A172 (cell line): ENCODE measurements at places on chromosomes 2 and 18. TPM values are rescaled to one million over a fixed set of nuclear protein-coding genes. Genes with fewer than 3 reads are reported as not detected.

ACMSD gene
- not detected in 2 replicates for total RNA-seq

STPG4 gene
- 0.62 and 4.4 TPM in 2 replicates for total RNA-seq

MERTK gene
- 0.10 and 0.62 TPM in 2 replicates for total RNA-seq

GPR55 gene
- total RNA-seq = 0.24 TPM in 1 of 2 replicates, not detected in the other

KLHL30 gene
- total RNA-seq = 6.3 and 7.4 TPM in 2 replicates

GMCL1 gene
- 15.7 and 20.0 TPM in 2 replicates for total RNA-seq

NIFK gene
- total RNA-seq = 83.4 and 147 TPM in 2 replicates

DNA sequence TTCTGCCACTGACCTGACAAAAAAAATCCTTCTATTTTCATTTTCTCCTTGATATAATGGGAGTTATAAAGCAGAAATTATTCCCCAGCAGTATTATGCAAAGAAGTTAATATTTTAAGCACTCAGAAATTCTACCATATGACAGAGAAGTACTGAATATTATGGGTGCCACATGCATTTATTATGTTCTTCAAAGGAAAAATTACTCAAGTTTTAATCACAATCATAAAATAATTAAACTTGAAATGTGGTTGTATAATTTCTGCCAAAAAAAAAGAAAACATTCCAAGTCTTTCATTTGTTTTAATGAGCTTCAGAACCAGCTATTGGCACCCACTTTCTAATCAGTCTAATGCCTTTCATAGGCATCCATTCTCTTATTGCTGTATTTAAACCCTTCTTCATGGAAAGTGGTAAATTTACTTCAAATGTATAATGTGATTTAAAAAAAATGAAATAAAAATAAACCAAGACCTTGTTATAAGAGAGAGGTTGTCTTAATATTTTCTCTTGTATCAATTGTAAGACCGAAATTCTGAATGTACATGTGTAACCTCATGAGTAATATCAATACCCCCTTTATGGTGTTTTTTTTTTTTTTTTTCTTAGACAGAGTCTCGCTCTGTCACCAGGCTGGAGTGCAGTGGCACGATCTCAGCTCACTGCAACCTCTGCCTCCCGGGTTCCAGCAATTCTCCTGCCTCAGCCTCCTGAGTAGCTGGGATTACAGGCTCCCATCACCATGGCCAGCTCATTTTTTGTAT lies 302.3 kb downstream of the IRS1 start:
- no peak for DNase-seq

DNA sequence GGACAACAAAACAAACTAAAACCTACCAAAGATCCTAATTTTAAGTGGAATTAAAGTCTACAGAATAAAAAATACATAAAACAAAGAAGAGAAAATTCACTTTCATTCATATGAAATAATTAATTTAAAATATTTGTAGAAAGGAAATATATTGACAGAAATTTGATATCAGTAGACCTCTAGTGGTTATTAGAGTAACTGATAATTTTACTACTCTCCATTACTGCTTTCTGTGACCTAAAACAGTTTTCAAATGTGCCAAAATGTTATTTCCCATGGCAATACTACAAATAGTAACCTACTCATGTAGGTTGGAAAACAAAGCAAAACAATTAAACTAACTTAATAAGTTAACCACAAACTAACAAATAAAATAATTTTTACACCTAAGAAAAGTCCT lies 147.1 kb downstream of the NOL4 start:
- no peak for DNase-seq

DNA sequence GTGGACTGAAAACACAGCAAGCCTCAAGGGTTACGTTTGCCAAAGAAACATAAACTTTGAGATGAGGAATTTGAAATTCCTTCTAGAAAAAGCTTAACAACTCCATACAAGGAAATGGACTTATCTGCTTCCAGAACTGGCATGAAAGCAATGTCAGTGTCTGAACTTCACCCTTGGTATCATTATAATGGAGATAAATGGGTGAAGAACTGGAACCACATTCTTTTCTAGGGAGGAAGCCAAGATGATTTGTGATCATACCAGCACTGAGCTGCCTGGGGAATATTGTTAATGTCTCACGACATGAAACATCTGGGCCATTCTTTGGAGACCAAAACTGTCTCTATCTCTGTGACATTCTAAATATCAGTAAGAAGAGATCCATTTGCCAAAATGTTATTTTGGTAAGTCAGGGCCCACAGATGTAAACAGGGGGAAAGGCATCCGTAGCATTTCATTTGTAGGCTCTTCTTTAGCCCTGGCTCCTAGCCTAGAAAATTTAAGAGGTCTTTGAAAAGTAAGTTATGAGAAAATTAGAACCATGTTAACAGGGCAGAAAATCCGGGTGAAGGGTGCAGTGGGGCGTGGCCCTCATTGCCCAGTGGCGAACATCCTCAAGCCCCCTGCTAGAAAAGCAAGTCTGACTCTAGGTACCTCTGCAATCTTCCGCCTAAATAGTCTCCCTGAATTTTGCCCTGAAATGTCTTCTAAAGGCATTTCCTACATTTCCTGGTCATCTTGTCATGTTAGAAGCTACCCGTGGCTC lies 295.3 kb upstream of the EPAS1 start:
- DNase-seq = no peak

DNA sequence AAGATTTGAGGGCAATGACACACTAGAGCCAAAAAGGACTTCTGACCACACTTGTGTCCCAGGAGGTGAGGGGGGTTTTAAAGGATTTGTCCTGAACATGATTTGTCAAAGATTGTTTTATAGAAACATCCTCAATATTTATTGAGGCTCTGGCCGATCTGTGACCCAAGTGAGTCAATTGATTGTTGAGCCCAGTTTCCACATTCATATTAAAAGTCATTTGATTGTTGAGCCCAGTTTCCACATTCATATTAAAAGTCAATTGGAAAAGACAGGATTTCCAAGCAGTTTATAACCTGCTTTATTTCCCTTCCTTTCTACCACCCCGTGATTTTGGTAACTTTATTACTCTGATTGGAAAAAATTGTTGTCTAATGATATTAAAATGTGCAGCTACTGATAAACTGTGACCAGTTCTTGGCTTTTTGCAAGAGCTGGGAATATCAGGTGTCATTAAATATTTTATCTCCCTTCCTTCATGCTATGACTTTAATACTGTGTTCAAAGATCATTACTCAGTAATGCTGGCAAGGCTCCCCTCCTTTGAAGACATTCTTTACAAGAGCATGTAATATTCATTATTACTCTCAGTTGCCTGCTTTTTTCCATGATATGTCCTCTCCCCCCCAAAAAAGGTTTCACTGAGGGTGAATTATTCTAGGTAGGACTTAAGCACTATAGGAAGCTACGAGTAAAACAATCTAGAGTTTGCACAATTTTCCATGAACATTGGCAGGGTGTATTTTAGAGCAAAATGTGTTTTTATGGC lies 75.3 kb downstream of the HRH4 start:
- no peak for DNase-seq

- DNase-seq = no peak
These were observed 191.6 kb downstream of the SEPTIN10 start for GRCh38 chr2:109422071-109422757.

GRCh38 chr2:25044990-25045389 lies 3.1 kb downstream of the EFR3B start:
- DNase-seq = no peak

DNA sequence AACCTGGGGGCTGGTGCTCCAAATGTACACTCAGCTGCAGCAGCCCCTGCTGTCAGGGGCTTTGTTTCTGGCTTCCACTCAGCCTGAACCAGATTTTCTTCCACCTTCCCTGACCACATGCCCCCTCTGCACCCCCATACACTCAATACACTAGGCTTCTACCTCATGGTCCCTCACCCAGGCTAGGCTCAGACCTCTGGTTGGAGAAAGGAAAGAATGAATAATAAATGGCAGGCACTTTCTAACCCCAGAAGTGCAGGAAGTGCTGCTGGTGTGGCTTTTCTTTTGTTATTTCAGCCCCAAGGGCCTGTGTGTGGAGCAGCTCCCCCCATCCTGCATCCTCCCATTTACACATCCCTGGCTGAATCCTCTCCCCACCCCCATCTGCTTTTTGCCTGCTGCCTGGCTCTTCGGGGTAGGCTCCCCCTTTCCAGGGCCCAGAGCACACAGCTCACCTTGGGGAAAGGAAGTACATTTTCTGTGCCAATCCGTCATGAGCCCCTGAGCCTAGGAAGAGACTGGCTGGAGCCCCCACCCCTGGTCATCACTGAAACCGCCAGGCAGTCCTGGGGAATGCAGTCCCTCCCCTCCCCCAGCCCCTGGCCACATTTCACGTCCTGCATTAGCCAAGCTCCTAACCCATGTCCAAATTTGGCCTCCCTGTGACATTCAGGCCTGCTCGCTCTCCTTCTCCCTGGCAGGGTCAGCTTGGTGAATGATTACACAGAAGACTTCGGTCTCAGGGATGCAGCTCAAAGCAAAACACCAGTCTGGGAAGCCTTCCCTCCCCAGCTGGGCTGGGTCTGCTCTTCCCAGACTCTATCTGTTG lies 2.6 kb downstream of the DYSF start:
- no peak for DNase-seq

DNA sequence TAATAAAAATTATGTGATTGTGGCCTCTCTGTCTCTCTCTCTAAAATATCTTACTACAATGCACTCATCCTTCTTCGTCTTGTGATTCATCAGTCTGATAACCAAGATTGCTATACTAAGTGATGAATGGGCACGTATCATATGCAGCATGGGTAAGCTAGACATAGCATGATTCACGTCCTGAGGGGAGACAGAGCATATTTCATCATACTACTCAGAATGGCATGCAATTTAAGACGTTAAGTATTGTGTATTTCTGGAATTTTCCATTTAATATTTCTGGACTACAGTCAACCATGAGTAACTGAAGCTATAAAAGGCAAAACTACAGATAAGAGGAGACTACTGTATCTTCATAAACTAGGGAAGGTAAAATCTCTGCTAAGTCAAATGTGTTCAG lies 97.0 kb upstream of the CD226 start:
- peak; percentile 85 for DNase-seq

GRCh38 chr2:3664925-3665324 lies 6.9 kb downstream of the ALLC start:
- DNase-seq = no peak

DNA sequence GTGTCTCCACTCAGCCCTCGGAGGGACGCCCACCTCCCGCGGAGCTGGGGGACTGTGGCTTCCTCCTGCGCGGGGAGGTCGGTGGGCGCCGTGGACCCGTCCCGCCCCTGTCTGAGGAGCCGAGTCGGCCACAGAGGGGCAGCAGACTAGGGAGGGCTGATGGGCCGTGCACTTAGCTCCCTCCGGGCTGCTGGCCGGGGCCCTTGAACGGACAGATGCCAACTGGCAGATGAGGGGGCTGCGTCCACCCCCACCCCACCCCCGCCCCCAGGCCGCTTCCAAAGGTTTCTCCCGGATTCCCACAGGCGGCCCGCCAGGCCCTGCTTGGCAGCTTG lies 10.4 kb upstream of the UBE2F start:
- no peak for DNase-seq

DNA sequence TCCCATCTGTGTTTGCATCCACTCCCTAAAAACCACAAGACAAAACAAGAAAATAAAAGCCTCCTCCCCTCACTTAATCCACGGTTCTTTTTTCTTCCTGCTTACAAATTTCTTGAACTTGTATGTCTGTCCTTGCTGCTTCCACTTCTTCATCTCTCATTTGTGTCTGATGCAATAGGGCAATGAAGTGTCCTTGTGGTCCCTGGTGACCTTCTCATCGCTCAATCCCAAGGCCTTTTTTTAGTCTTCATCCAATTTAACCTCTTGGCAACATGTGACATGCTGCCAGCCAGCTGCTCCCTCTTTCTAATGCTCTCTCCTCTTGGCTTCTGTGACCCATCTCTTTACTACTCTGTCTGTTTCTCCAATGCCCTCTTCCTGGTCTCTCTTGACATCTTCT lies 87.6 kb downstream of the SEMA4F start:
- DNase-seq = no peak

DNA sequence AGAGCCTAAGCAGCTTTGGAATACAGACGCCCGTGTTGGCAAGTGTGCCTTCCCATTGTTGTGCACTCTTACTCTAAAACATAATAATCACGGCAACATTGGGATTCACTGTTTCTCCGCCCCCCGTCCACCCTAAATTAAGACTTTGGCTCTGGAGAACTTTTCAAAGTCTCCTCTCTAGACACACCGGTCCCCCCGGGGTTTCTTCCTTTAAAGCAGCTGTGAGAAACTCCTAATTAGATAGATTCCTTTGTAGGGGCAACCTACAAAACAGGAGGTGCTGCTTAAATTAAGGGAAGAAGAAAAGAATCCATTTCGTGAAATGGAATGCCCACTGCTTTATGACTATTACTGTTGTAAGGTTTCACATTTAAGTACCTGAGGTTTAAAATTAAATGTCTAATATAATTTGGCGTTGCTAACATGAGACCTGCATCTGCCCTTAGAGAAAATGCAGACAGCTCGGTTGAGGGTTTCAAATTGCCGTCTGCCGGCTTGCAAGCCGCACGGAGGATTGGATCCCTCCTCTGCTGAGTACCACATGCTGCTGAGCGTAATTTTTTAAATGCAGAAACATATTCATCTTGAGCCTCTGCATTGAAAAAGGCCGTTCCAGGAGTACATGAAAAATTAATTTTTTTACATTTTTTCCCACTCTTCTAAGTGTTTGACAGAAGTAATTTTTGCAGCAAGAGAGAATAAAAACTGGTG lies 233.3 kb downstream of the GBX2 start:
- DNase-seq = no peak

- DNase-seq = no peak
These were observed 229.6 kb upstream of the CDH2 start for GRCh38 chr18:28406533-28406932.

GRCh38 chr2:10405448-10405847 lies 42.7 kb downstream of the ODC1 start:
- peak; percentile 99 for DNase-seq

DNA sequence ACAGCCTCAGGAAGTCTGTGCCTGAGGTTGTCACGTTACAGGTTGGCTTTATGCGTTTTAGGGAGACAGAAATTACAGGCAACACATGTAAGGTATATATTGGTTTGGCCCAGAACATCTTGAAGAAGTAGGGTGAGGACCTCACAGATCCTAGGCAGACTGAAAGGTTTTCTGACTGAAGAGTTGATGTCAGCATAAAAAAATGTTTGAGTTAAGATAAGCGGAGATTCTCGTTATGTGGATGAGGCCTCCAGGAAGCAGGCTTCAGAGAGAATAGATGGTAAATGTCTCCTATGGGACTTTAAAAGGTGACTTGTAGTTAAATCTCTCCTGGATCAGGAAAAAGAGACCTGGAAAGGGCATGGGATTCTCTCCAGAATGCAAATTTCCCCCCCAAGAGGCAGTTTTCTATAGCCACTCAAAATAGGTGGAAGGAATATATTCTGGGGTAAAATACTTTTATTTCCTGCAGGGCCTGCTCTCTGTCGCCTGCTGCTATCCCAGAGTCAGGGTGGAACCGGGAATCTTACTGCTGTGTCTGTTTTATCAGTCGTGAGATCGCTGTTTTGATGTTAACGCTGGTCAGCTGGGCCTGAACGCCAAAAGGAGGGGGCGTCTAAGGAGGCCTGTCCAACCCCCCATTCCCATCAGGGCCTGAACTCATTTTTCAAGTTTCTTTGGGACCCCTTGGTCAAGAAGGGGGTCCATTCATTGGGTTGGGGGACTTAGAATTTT lies 171.1 kb downstream of the HDAC4 start:
- no peak for DNase-seq
